ENCODE measurements at places on chromosomes 6 and 20. TPM values are rescaled to one million over a fixed set of nuclear protein-coding genes. Genes with fewer than 3 reads are reported as not detected.

RNF39 gene
- not detected for total RNA-seq

CNPY3 gene
- 61.5 TPM for total RNA-seq

PBOV1 gene
- total RNA-seq = not detected

GRM1 gene
- 0.41 TPM for total RNA-seq

TPD52L1 gene
- 33.8 TPM for total RNA-seq

SCUBE3 gene
- 35.3 TPM for total RNA-seq

OR2B6 gene
- total RNA-seq = not detected

TSHZ2 gene
- total RNA-seq = 22.9 TPM

PLG gene
- total RNA-seq = 1.9 TPM

SMPD2 gene
- 13.6 TPM for total RNA-seq

HSD17B8 gene
- 9.2 TPM for total RNA-seq

SDCBP2 gene
- 2.3 TPM for total RNA-seq

RIPOR3 gene
- 0.29 TPM for total RNA-seq

COL19A1 gene
- total RNA-seq = 2.3 TPM

NKX2-2 gene
- 15.5 TPM for total RNA-seq

SUN5 gene
- not detected for total RNA-seq

ADGRF4 gene
- total RNA-seq = 2.6 TPM

IYD gene
- 0.38 TPM for total RNA-seq

KCNK15 gene
- 0.27 TPM for total RNA-seq

PRSS35 gene
- 8.5 TPM for total RNA-seq

EGFL8 gene
- 83.1 TPM for total RNA-seq

LY6G5B gene
- 30.6 TPM for total RNA-seq

KCNB1 gene
- total RNA-seq = 0.98 TPM

DYNLT2 gene
- 1.8 TPM for total RNA-seq

HEY2 gene
- total RNA-seq = 2.3 TPM

SLC26A8 gene
- not detected for total RNA-seq

CRISP3 gene
- total RNA-seq = not detected

HLA-DQB2 gene
- total RNA-seq = not detected

FAM162B gene
- 2.5 TPM for total RNA-seq

PDRG1 gene
- total RNA-seq = 23.8 TPM

SNAP91 gene
- 1.7 TPM for total RNA-seq

DOK5 gene
- total RNA-seq = 0.24 TPM

Data from progenitor cell of endocrine pancreas (in vitro differentiated cells).